ENCODE measurements at places on chromosomes 16 and 17.

GRCh38 chr16:15856901-15857698 lies at the start of gene MYH11:
Gene MYH11 (minus strand): TSS chr16:15857028. CDS start chr16:15838252, 18,776 bp downstream.
- no peak for DNase-seq

DNA sequence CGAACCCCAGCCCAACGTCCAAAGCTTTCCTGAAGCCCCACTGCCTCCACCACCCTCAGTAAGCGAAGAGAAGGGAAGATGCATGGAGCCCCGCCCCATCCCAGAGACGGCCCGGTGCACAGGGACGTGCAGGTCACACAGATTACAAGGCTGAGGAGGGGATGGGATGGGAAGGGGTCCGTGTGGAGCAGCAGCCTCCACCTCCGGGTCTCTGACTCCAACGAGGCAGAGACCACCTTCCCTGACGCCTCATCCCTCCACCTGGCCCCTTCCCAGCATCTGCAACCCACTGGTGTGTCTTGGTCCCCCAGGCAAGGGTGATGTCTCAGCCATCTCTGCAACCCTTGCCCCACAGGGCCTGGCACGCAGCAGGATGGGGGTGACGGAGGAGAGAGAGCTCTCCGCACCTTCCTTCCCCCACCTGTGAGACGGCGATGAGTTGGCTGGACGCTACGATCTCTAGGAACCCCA lies 58.5 kb downstream of the TBC1D16 start:
- no peak for DNase-seq

- no peak for DNase-seq
Observed at GRCh38 chr17:12053552-12053951, 32.9 kb downstream of the MAP2K4 start.

DNA sequence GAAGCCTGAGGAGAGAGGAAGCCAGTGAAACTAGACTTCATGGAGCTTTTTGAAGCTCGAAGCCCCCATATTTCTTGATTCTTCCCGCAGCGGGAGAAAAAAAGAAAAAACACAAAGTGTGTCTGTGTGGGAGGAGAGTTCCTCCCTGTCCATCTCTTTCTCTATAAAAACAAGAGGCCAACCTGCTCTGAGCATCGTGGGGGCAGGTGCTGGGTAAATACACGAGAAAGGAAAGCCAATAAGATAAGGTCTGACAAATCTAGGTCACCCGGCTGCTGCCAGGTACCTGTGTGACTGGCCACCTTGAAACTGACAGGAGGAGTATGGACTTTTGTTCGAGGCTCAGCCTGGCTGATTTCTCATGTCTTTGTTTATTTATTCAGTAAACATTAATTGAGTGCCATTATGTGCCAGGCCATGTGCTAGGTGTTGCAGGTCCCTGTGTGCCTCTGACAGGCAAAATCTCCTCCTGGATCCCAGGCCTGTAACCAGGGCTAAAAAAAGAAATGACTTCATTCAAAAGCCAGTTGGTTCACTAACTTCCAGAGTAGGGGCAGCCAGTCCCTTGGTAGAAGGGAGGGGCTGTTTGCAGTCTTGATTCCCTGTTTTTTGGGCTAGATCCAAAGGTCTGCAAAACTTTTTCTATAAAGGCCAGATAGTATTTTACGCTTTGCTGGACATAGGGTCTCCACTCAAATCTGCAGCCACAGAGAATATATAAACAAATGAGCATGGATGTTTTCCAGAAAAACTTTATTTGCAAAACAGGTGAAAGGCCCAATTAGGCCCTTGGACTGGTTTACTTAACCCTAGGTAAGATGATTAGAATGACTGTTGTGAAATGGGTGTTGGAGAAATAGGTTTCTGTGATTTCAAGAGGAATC lies 35.6 kb downstream of the YPEL2 start:
- no peak for DNase-seq

GRCh38 chr16:4795181-4795827 lies at the start of gene SMIM22:
Gene SMIM22 (plus strand): TSS chr16:4795369. CDS start chr16:4795735, 366 bp downstream.
- no peak for DNase-seq

GRCh38 chr16:81493755-81494433 lies 49.3 kb downstream of the CMIP start:
- DNase-seq, result no peak

- no peak for DNase-seq
Observed at GRCh38 chr17:75891605-75892555, 4.9 kb downstream of the TRIM65 start.

- DNase-seq, result no peak
Observed at GRCh38 chr16:89099905-89100304, 6.3 kb downstream of the ACSF3 start.

GRCh38 chr17:17935321-17936271 lies 36.6 kb downstream of the TOM1L2 start:
- no peak for DNase-seq

DNA sequence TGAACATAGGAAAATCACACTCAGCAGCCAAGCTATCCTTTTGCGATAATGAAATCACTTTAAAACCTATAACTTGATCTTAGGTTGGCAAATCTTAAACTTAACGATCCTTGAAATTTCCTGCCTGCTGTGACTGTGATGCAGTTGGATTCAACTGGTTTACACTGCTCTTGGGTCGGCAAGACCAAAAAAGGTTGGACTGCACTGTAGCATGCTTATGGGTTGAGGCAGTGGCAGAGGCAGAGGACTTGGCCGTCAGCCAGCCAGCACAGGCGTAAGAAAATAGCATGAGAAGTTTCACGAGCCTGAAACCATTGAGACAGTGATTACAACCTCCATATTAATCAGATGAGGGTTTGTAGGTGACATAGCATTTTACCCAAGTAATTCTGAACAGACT lies 21.4 kb downstream of the WSB1 start:
- DNase-seq, result no peak

DNA sequence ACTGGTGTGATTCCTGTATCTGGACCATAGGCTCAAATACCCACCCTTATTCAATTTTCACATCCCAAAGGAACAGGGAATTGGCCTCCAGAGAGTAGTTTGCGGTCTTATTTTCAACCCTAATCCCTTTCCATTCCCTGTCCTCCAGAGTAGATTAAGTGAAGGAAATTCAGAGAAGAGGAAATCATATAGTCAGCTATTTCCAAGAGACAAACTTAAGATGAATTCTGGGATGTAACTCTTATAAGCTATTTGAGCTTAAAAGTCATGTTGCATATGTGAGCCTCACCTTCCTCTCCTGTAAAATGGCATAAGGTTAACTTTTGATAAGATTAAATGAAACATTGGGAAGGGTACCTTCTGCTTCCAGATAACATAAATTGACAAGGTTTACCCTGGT lies 37.4 kb upstream of the ADAMTS18 start:
- DNase-seq, result no peak

DNA sequence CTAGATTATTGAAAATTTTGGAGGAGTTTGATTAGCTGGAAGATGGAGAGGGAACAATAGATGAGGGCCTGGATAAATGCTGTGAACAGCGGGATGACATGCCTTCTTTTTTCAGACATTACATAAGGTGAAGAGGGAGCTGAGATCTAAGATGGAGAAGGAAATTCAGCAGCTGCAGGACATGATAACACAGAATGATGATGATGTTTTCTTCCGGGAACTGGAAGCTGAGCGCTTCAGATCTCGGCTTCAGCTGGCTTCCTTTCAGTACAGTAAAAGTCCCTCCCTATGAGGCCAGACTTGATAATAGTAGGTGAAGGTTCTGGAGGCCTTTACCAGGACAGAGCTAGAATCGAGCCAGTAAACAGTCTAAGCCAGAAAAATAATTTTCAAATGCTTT lies 30.7 kb downstream of the CEP95 start:
- no peak for DNase-seq

DNA sequence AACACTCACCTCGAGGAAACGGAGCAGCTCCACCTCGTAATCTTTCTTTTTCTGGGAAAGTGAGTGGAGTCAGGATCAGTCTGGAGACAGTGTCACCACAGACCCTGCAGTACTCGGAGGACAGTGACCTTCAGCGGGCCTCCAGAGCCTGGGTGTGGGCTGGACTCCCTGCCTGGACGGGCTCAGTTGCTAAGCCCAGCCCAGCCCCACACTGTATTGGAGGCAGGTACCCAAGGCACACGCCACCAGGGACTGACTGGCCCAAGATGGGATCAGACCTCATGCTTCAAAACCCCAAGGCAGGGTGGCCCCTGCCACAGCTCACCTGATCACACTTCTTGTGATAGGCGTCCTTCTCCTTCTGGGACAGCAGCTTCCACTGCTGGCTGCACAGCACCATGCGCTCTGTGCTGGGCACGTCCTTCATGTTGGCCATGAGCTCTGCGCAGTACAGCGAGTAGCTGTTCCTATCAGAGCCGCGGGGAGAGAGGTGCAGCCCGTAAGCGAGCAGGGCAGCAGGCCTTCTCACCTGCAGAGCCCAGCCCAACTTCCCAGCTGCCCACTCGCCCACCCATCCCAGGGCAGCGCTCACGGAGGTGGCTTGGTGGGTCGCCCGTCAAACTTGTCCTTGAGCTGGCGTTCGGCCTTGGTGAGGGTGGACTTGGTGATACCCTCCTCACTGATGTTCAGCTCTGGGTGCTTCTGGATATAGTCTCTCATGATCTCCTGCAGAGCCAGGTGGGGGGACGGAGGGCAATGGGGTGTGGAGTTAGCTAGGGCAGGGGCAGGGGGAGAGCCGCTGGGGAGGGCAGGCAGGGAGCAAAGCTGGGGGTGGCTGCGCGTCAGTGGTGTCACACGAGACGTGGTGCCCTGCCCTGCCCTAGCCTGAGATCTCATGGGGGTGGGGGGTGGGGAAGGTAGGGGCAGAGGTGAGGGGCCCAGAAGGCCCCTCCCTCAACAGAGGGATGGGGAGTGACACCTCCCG lies 7.9 kb downstream of the UBTF start:
- no peak for DNase-seq

GRCh38 chr16:73290258-73290657 lies 242.3 kb upstream of the ZFHX3 start:
- DNase-seq, result no peak

GRCh38 chr17:27546624-27547300 lies 84.2 kb upstream of the LGALS9 start:
- no peak for DNase-seq

DNA sequence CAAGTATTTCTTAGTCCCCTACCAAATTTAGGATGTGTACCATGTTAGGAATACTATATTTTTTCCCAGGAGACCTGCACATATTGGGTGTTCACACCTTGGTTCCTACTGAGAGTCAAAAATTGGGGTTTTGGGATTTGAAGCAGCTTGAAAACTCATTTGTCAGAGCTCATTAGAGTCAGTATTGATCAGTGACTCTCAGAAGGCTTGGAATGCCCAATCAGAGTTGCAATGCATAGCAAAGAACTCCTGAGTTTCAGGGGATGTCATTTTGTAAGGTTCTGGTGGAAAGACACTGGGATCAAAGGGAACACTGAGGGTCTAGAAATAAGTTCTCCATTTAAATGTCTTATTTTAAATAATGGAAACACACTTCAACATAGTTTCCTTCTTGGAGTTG lies 5.1 kb downstream of the HLF start:
- no peak for DNase-seq

DNA sequence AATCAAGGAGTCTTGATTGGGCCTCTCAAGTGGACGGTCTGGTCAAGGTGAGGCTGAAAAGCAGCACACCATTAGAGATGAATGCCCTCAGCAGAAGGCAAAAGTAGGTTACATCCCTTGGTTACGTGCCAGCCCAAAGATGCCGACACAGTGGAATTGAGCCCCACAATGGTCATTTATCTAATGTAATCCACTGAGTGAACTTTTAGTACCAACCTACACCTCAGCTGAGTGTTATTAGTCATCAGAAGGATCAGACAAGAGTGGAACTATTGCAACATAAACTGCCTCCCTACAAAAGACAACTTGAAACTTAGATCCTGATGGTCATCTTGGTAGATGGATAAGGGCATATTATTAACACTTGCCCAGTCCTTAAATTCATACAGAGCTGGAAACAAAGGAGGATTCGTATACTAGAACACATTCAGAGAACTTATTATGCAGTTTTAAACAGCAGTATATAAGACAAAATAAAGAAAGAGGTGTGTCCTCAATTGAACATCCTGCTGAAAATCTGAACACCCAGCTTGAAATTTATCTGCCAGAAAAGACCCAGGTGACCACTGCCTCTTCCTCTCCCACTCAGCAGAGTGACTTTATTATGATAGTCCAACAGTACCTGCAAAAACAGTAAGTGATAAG lies 2.8 kb downstream of the DCUN1D3 start:
- no peak for DNase-seq

- no peak for DNase-seq
Observed at GRCh38 chr16:64880994-64881393, 240.9 kb downstream of the CDH11 start.

GRCh38 chr17:66340720-66341119 lies 38.3 kb downstream of the PRKCA start:
- no peak for DNase-seq

DNA sequence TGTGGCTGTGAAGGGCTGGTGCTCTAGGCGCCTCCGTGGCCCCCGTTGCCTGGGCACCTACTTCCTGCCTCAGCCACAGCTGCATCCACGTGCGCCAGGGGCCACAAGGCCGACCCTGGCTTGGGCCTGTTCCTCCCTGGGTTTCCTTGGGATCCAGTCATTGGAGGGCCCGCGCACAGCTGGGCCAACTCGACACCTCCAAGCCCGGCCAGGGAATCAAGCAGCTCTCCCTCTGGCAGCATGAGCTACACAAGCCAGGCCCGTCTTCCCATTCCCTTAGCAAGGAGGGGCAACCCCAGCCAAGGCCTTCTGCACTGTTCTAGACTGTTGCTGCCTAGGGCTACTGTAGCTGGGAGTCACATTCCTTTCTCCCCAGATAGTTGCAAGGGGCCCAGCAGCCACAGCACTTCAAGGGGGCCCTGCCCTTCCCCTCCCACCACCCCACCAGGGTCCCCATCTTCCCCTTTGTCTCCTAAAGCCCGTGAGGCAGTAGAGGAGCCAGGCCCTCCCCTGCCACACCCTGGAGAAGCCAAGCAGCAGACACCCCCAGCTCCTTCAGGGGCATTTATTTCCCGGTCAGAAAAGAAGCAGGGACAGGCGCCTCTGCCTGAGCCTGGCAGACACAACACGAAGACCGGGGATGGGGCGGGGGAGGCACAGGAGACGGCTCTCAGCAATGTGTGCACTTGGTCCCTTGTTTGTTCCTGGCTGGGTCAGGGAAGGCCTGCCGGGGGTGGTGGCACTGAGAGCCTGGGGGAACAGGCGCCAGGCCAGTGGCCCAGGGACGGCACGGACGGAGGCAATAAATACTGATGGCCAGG lies 3.8 kb downstream of the ARHGDIA start:
- DNase-seq, result no peak
